ENCODE measurements at places on chromosomes 5 and 9.

- no peak for DNase-seq
Observed at GRCh38 chr9:86854898-86855523, 92.3 kb downstream of the GAS1 start.

GRCh38 chr9:120845255-120845654 lies 2.5 kb upstream of the PSMD5 start:
- DNase-seq = peak; percentile 60

DNA sequence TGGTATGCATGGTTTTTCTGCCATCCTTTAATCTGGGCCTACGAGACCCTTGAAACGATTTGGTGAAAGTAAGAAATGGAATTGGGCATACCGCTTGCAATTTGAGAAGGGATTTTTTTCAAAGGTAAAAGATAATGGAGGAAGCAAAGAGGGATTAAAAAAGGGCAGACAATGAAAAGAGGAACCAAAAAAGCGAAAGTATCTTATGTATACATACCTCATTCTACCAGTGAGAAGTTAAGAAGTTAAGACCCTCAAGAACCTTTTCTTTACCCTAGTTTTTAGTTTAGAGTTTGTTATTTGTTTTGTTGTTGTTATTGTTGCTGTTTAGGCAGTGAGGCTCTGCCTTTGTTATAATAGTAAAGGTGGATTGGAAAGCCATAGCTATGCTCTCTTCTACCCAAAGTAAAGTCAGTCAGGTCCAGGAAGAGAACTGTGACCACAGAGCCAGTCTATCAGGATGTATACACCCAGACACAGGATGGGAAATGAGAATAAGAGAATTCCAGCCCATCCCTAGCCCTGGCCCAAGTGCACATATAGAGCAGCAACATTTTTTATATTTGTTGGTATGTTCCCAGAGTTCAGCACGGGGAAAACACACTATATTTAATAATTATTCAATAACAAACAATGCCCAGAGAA lies 166.6 kb downstream of the RFX3 start:
- DNase-seq = no peak

GRCh38 chr5:168415971-168416370 lies 70.3 kb upstream of the RARS1 start:
- no peak for DNase-seq

DNA sequence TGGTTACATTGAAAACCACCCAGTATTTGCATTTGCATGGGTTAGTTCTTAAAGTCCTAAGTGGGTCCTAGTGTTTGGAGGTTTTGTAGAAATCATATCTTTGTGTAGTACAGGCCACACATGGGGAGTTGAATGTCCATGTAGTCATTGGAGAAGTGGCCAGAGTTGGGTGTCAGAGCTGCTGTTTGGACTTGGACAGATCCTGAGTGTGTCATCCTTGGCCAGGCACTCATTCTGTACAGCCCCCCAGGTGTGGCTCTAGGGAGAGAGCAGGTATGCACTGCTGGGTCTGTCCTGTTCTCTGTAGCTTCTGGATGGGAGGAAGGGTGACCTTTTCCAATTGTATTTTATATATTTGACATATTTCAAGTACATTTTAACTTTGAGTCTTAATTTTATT lies 82.4 kb downstream of the IQGAP2 start:
- DNase-seq = no peak

GRCh38 chr9:85715587-85715986 lies 26.2 kb downstream of the AGTPBP1 start:
- DNase-seq = no peak

GRCh38 chr5:87844866-87845265 lies 423.8 kb downstream of the TMEM161B start:
- DNase-seq = no peak

- DNase-seq = no peak
Observed at GRCh38 chr9:136111910-136112309, 6.8 kb downstream of the TMEM250 start.

DNA sequence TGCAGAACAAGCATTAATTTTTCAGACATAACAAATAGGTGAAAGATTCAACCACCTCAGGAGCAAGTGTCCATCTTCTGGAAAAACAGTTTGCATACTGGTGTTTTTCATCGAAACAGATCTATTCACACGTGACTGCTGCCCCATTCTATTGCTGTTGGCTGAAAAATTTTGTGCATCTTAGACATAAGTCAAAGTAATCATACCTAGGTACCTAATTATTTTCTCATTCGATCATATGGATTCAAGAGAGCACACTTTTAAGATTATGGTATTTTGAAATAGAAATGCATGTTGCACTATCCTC lies 72.9 kb upstream of the CDH6 start:
- no peak for DNase-seq

- DNase-seq = no peak
Observed at GRCh38 chr5:71864730-71865601, 145.9 kb downstream of the CARTPT start.

GRCh38 chr5:83740741-83741140 lies 20.1 kb upstream of the HAPLN1 start:
- DNase-seq = no peak

DNA sequence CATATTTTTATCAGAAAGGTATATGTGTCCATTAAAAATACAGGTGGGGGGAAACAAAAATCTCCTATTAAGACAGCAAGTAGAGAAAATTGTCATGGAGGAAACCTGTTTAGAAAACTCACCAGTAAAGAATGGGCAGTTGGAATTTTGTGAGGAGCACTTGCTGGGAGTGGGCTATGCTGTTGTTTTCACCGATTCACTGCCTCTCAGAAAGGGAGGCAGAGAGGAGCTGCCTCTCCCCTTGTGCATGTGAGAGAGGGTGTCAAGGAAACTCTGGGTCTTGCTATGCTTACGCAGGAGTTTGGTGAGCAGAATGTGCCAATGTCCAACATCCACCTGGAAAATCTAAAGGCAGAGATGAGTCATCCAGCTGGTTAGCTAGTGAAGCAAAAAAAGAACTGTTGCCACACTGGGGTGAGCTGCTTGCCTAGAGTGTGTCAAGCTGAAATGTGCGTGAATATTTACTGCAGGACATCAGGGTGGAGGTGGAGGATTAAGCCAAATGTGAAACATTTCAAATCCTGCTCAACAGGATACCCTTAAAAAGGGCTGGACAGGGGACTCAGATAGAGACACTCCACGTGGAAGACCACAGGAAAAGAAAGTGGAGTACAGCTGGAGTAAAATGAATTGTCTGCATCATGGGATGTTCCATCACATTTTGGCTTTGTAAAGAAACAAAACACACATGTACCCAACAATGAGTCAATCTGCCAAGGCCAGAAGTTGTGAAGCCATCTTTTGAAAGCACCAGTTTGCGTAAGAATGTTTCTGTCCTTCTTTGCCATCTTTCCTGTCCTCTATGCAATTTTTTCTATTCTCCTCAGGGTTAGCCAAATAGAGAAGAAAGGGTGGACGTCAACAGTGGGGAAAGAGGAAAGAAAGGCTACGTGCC lies 449.7 kb upstream of the MPDZ start:
- DNase-seq = no peak

DNA sequence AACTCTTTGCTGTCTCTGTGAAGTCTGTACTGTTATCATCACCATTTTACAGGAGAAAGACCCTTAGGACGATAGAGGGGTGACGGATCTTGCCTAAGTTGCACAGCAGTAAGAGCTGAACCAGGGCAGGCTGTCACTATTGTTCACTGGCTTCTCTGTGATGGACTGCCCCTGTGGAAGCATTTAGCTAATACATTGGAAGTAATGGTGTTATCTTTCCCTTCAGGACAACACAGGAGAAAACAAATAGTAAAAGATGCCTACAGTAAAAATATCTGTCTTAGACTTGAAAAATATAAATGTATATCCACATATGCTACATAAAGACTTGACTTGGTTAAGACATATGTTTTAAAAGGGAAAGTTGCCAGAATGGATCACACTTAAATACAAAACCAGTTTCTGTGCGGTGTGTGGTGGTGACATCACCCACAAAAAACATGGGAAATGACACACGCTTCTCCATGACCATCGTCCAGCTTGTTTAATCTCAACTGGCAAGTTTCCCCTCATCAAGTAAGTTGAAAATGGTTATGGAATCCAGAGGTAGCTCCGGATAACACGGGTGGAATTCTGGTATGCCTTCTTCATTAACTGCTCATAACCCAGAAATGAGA lies 351.8 kb downstream of the EBF1 start:
- DNase-seq = no peak

DNA sequence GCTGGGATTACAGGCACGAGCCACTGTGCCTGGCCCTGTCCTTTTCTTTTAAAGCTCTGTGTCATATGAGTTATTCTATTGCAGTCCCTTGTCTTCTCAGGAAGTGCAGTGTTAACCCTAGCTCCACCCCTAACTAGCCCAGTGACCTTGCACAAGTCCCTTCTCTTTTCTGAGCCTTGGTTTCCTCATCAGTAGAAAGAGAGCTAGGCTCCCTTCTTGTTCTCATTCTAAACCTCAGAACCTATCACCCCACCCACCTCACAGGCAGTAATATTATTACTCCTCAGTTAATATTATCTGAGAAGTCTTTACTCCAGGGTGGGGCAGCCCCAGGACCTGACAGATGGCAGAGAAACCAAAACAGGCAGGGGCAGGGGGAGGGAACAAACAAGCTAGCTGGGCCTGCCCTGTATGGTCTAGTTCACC lies 7.2 kb downstream of the CYFIP2 start:
- DNase-seq = peak; percentile 56

DNA sequence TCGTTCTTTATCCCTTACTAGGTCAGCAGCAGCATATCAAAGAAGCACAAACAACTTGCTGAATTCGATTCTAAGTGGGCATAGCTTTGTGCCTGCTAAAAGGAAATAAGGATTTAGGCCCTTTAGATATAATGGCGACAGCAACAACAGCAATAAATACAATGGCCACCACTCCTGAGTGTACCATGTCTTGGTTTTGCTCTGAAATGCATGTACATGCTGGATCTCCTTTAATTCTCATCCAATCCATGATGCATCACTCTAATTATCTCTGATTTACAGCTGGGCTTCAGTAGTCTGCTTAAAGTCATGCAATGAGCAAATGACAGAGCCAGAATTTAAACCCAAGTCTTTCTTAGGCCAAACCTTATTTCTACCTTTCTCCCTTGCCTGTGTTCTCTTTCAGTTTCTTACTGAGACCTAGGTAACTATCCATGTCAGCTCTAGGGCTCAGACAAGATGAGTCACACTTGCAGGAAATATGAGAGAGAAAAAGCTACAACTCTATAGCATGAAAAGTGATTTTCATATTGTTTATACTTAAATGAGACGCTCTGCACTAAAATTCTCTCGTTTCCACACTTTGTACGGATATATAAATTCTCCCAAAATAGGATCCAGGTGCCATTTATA lies 111.8 kb downstream of the HMHB1 start:
- no peak for DNase-seq

GRCh38 chr5:1524799-1525623 lies 1.3 kb upstream of the LPCAT1 start:
- no peak for DNase-seq

GRCh38 chr5:10743526-10743925 lies 17.5 kb downstream of the DAP start:
- no peak for DNase-seq

GRCh38 chr5:178626484-178627258 lies at the start of gene CLK4:
TSS of gene CLK4 (minus strand) at chr5:178627050. CDS start at chr5:178623416, 3,634 bp downstream.
- DNase-seq = peak; percentile 97

DNA sequence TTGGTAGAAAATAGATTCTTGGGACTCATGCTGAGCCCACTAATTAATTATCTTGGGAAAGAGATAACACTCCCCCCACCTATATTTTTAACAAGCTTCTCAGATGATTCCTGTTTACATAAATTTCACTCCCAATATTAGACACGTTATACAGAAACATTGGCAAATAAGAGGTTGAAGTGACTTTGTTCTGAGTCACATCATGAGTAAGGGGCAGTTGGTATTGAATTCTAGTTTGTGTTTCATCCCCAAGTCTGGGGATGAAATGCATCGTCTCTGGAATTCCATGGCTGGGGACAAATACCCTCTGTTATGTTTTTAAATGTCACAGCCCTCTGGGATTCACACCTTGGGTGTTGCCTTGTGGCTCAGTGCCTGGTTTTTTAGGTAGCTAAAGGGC lies 41.0 kb downstream of the BASP1 start:
- DNase-seq = no peak

GRCh38 chr9:127650518-127650917 lies 38.4 kb downstream of the STXBP1 start:
- no peak for DNase-seq

- no peak for DNase-seq
Observed at GRCh38 chr5:137842296-137842695, 25.4 kb upstream of the MYOT start.
